Muscle of leg (tissue), 16 donors: ENCODE measurements at places on chromosomes 1 and 21.

GRCh38 chr1:77018311-77018710 is 151.0 kb downstream of the ST6GALNAC5 start:
- H3K4me1 ChIP-seq: no peaks in the 10 kb centered on the region
- H3K27ac ChIP-seq: no peak overlapping the region
- H3K36me3 ChIP-seq: no peaks in the 10 kb centered on the region
- no peak overlapping the region for H3K4me3 ChIP-seq

GRCh38 chr1:190169311-190170067 is 308.2 kb downstream of the BRINP3 start:
- peak; percentile 25 for DNase-seq
- no peak overlapping the region for H3K4me3 ChIP-seq
- H3K27ac ChIP-seq: peak overlapping the region; percentile 4
- no peaks in the 10 kb centered on the region for H3K27me3 ChIP-seq
- no peaks in the 10 kb centered on the region for H3K36me3 ChIP-seq
- H3K4me1 ChIP-seq: peaks cover 3% of the 10 kb centered on the region

- peak; percentile 66 for DNase-seq
- H3K27ac ChIP-seq: peak within 1 kb of the TSS; percentile 86
- H3K4me3 ChIP-seq: peak within 1 kb of the TSS; percentile 51
- H3K4me1 ChIP-seq: peaks cover 38% of the 10 kb centered on the region
- peaks cover 4% of the 10 kb centered on the region for H3K36me3 ChIP-seq
- no peaks in the 10 kb centered on the region for H3K27me3 ChIP-seq
Observed at GRCh38 chr1:226870401-226871279, at the start of gene PSEN2. Gene PSEN2 (plus strand): TSS chr1:226870616. CDS start chr1:226881908, 11,292 bp downstream.

DNA sequence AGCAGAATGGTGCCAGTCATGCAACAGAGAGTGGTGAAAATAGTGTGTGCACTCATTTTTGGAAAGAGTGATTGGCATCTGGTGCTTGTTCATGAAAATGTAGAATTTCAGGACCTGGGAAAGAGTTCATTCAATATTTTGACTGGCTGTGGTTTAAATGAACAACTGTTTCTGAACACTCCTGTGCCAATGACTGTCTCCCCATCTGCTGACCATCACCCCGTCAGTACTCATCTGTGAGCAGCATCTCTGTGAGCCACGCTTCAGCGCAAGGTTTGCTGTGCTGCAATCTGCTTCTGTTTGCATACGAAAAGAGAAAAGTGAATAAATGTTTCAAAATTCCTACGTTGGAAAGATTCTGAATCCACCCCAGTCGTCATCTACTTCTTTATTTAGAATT is 77.9 kb upstream of the RUNX1 start:
- no peaks in the 10 kb centered on the region for H3K4me1 ChIP-seq
- DNase-seq: no peak
- no peaks in the 10 kb centered on the region for H3K27me3 ChIP-seq
- H3K36me3 ChIP-seq: no peaks in the 10 kb centered on the region

DNA sequence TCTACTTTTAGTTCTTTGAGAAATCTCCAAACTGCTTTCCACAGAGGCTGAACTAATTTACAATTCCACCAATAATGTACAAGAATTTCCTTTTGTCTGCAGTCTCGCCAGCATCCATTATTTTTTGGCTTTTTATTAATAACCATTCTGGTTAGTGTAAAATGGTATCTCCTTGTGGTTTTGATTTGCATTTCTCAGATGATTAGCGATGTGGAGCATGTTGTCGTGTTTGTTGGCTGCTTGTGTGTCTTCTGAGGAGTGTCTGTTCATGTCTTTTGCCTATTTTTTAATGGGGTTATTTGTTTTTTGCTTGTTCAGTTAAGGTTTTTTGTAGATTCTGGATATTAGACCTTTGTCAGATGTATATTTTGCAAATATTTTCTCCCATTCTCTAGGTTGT is 131.5 kb downstream of the MAST2 start:
- DNase-seq: no peak
- H3K4me3 ChIP-seq: no peak overlapping the region
- H3K27me3 ChIP-seq: no peaks in the 10 kb centered on the region
- H3K27ac ChIP-seq: no peak overlapping the region
- peaks cover 4% of the 10 kb centered on the region for H3K36me3 ChIP-seq

- H3K4me1 ChIP-seq: peaks cover 3% of the 10 kb centered on the region
- peaks cover 4% of the 10 kb centered on the region for H3K36me3 ChIP-seq
- H3K4me3 ChIP-seq: peak overlapping the region; percentile 21
- no peaks in the 10 kb centered on the region for H3K27me3 ChIP-seq
- peak; percentile 90 for DNase-seq
Observed at GRCh38 chr1:51421964-51422363, 91.6 kb upstream of the TTC39A start.

DNA sequence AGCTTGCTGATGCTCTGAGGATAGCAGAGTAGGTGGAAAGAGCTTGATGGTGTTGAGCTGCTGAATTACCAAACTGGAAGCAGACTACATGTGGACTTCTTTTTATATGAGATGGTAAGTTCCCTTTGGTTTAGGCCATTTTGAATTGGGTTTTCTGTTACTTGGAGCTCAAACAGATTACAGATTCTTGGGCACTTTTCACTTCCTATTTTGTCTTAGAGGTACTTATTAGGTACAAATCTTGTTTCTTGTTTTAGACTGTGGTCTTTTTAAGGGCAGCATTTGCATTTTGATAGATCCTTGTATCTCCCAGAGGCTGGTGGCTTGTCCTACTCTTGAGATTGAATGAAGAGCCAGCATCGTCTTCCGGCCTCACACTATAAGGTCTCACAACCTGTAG is 70.2 kb downstream of the GADD45A start:
- no peak overlapping the region for H3K4me3 ChIP-seq
- H3K36me3 ChIP-seq: no peaks in the 10 kb centered on the region
- peaks cover 18% of the 10 kb centered on the region for H3K4me1 ChIP-seq
- no peak overlapping the region for H3K27ac ChIP-seq

DNA sequence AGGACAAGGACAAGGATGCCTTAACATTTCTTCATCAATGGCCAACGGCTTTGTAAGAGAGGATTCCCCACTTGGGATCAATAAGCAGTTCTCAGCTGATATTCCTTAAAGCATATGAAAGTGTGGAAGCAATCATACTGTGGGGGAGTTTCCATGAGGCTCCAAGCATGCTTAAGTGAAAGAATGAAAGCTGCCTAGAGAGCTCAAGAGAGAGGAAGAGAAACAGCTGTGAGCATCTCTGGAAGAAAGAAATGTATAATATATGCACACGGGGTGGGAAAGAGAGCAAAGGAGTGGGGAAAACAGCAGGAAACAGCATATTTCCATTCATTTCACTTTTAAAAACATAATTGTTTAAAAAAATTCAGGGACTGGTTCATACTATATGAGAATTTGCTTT is 94.7 kb upstream of the WARS2 start:
- H3K36me3 ChIP-seq: no peaks in the 10 kb centered on the region
- no peak overlapping the region for H3K4me3 ChIP-seq
- DNase-seq: peak; percentile 46
- H3K27me3 ChIP-seq: no peaks in the 10 kb centered on the region
- H3K27ac ChIP-seq: no peak overlapping the region

DNA sequence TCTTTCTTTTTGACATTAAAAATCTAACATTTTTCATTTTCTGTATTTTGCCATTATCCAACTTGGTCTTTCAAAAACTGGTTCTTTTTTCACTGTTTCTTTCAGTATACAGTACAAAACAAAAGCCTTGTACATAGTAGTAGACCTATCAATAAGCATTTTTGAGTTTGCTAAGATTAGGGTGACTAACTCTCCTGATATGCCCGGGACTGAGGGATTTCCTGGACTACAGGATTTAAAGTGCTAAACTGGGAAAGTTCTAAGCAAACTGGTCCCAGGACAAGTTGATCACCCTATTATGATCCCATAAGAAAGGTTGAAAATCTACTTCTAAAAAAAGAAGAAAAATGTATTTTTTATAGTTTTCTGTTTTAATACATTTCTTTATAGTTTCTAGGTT is 120.9 kb downstream of the USP25 start:
- H3K4me1 ChIP-seq: no peaks in the 10 kb centered on the region
- H3K36me3 ChIP-seq: peaks cover 2% of the 10 kb centered on the region
- H3K27ac ChIP-seq: no peak overlapping the region

- no peaks in the 10 kb centered on the region for H3K36me3 ChIP-seq
- no peaks in the 10 kb centered on the region for H3K27me3 ChIP-seq
- H3K27ac ChIP-seq: no peak overlapping the region
Observed at GRCh38 chr1:107617921-107618320, 347.1 kb downstream of the VAV3 start.

- peaks cover 5% of the 10 kb centered on the region for H3K27me3 ChIP-seq
- H3K4me1 ChIP-seq: peaks cover 11% of the 10 kb centered on the region
Observed at GRCh38 chr21:45338311-45339017, 50.8 kb upstream of the POFUT2 start.

DNA sequence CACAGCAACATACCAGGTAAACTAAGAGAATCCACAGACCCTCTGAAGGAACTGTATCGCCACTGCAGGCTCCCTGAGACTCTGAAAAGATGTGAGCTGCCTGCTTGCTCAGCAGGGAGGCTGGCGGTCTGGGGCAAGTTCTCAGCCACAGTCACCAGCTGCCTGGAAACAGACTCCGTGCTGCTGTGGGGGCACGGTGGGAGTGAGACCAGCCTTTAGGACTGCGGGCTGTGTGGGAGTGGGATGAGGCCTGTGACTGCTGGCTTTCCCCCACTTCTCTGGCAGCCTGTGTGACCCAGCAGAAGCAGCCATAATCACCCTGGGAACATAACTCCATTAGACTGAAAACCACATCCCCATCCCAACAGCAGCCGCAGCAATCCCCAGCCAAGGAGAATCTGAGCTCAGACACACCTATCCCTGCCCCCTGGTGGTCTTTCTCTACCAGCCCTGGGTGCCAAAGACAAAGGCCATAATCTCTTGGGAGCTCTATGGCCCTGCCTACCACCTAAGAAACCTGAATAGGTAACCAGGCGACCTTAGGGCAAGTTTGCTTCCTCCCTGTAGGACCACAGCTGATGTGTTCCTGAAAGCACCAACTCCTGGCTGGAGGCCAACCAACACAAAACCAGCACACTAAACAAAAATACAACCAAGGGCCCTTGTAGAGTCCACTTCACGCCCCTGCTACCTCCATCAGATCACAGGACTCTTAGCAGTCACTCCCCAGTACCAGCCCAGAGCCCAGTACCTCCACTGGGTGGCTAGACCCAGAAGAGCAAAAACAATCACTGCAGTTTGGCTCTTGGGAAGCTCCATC is 151.5 kb downstream of the SMYD3 start:
- H3K4me3 ChIP-seq: no peak overlapping the region
- DNase-seq: no peak
- no peak overlapping the region for H3K27ac ChIP-seq
- H3K27me3 ChIP-seq: no peaks in the 10 kb centered on the region

DNA sequence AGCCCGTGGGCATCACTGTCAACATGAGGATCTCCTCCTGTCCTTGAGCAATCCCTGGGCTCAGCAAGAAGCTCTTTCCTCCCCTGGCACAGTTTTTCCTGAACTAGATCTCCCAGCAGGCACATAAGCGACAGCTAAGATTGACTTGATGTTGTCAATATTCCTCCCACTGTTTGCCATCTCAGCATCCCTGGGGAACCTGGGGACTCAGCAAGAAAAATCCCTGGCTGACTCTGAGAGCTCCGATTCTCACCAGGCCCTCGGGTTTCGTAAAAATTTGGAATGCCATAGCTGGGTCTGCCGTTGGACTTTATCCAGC is 687.2 kb downstream of the MATN1 start:
- no peaks in the 10 kb centered on the region for H3K36me3 ChIP-seq
- no peak overlapping the region for H3K27ac ChIP-seq
- no peak overlapping the region for H3K4me3 ChIP-seq
- H3K4me1 ChIP-seq: no peaks in the 10 kb centered on the region
- no peak for DNase-seq
- H3K27me3 ChIP-seq: no peaks in the 10 kb centered on the region

- no peak for DNase-seq
- H3K4me3 ChIP-seq: no peak overlapping the region
- no peaks in the 10 kb centered on the region for H3K4me1 ChIP-seq
Observed at GRCh38 chr1:168824418-168825065, 95.5 kb upstream of the DPT start.
